ENCODE measurements at places on chromosomes 11 and 22. TPM values are rescaled to one million over a fixed set of nuclear protein-coding genes. Genes with fewer than 3 reads are reported as not detected.

DNA sequence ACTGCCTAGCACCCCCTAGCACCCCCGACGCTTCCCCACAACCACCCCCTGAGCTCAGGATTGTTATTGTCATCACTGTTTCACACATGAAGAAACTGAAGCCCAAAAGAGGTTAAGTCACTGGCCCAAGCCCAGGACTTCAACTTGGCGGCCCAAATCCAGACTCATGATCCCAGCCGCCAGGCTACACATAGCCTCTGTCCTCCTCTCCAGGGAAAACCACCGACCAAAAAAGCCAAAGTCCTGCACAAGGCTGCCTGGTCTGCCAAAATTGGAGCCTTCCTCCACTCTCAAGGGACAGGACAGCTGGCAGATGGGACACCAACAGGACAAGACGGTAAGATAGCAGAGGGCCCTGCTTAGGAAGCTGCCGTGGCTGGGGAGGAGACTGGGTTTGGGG lies 10.8 kb downstream of the L3MBTL2 start:
- DNase-seq: no peak

DNA sequence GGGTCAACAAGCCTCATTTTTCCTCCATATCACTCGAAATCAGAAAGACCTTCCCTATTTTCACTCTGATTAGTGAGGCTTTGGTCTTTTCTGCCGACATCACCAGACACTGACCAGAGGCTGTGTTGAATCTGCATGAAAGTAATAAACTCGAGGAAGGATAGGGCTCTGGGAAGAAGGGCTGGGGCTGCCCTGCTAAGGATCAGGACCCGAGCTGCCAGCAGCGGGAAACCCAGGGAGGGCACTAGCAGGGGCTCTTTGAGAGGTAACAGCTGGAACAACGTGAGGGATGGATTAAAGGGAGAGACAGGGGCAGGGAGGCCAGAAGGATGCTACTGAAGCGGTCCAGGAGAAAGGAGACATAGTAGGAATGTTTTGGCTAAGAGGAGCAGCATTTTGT lies 377.5 kb upstream of the NARS2 start:
- no peak for DNase-seq

- no peak for DNase-seq
These were observed 13.5 kb downstream of the SPTBN2 start for GRCh38 chr11:66715346-66716085.

DNA sequence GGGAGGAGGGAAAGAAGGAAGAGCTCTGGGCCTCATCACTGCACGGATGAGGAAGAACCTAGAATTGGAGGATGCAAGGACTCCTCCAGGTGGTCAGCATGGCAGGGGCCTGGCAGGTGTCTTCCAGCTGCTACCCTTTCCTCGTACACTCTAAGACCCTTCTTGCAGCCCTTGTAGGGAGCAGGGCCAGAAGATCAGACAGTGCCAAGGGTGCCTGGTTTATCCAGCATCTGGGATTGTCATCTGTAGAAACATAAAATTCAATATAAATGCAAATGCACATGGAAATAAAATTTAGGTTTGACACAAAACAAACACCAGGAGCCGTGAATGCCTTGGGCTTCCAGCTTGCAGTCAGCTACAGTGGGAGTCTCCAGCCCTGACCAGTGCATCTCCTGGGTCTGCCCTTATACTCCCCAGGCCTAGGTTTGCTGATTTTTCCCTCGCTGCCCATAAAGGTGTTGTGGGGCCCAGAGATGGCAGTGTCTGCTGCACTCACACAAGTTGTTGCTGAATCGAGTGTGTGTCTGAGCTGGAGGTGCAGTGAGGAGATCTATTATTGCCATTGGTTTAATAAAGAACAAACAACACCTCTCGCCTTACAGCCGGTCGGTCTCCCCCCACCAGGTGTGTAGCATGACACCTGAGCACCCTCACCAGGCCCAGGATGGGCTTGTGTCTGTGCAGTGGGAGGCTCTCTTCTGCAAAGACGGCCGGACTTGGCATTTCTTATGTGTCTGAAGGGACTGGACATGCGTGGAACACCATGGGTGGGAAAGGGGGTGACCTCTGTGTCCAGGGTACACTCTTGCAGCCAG lies 87.1 kb downstream of the BCR start:
- DNase-seq: no peak

DNA sequence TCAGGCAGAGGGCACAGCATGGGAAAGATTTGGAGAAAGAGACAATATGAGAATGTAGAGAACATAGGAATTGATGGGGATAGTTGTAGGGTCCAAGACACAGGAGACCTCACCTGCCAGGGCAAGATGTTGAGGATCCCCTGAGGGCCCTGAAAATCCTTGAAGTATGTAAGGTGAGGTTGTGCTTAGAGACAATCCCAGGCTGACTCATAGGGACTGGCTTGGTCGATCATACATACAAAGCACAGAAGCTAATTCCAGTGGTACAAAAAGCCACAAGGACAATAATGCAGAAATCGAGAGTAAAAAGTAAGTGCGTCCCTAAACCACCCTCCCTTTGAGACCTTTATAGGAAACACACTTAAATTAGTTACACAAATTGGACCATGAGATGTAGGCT lies 468.2 kb downstream of the MIAT start:
- no peak for DNase-seq

Gene TTLL1
- total RNA-seq: 4.2 TPM

- peak; percentile 80 for DNase-seq
These were observed 9.4 kb upstream of the FBLN1 start for GRCh38 chr22:45493286-45493771.

DNA sequence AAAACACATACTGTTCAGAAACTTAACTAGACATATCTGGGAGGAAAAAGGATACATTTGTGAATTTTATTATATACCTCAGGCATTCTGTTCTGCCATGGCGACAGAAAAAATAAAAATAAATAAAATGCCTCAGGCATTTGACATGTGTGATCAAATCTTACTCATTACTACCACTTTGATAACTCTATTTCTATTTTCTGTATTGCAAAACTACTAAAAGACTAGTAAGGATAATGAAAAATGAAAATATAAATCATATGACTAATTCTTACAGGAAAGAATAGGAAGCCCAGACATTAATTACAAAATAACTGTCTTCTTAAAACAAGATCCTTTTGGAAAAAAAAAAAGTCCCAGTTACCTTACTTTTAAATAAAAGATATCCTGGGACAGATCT lies 5.3 kb downstream of the PICALM start:
- no peak for DNase-seq

- DNase-seq: peak; percentile 31
These were observed 4.6 kb upstream of the PAMR1 start for GRCh38 chr11:35529971-35530495.

- DNase-seq: no peak
These were observed 1268.8 kb upstream of the CNTN5 start for GRCh38 chr11:97751952-97752351.

Gene SCN3B
- 0.58 TPM for total RNA-seq

DNA sequence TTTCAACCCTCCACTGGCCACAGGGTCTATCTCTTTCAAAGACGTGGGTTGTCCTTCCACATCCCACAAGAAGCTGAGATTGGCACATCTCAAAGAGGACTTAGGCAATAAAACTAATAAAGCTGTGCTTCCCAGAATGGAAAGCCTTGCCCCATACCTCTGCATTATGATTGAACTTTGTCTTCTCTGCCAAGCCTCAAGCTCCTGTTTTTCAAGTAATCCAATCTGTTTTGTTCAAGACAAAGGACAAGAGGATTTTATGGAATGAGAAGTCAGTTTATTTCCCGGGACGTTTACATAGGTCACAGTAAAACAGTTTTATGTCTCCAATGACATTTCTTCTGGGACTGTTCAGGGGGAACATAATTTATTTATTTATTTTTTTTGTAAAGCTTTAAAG lies 108.4 kb downstream of the GALNT18 start:
- DNase-seq: no peak

Gene LRRC10B
- total RNA-seq: 0.09 TPM

- DNase-seq: no peak
These were observed 626.8 kb downstream of the TBC1D22A start for GRCh38 chr22:47389201-47389600.

Gene TUBA8
- total RNA-seq: 123 TPM

GRCh38 chr22:19942157-19943081 lies 801 bp upstream of the TXNRD2 start:
- DNase-seq: no peak
